AG08396 (cell line): ENCODE measurements at places on chromosomes 13 and 19.

DNA sequence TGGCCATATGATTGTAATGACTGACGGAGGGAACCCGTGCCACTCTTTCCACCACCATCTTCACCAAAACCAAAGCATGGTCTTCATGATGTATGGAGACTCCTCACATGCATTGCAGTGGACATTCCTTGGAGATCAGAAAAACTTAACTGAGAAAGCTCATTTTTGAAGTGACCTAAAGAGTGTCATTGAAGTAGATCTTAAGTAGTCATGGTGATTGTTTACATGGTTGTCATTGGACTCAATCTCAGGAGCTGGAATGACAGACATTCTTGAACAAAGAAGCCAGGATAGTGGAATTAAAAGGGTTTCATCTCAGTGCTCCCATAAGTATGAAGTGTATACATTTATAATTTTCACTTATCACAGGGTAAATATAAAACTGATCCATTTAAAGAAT lies 236.7 kb upstream of the IPO5 start:
- no peak for DNase-seq

GRCh38 chr19:16134510-16134909 lies 9.0 kb upstream of the HSH2D start:
- no peak for DNase-seq

DNA sequence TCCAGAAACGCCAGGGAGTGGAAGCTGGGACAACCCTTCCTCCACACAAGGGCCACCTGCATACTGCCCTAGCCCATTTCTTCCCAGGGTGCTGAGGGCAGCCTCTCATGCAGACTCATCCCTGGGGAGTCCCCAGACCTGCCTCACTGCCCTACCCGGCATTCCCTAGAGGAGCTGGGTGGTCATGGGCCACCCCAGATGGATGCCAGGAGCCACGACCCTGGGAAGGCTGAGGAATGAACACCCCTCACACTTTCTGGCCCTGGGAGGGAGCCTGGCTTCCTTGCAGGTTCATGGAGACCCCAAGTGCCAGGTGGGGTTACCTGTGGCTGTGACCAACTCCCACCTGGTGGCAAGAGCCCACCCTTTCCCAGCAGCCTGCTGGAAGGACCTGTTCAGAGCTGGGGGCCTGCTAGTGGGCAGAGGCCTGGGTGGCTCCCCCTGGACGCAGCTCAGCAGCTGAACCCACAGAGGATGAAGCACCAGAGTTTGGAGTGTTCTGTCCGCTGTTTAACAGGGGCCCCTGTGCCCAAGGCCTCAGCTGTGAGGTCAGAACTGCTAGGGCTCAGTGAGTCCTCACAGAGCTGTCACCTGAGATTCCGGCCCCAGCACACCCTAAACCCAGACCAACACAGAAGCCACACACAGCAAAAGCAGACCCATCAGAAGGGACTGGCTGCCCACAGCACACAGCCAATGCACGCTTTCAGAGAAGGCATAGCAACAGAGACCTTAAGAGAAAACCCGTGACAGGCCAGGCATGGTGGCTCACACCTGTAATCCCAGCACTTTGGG lies 6.6 kb downstream of the ACP4 start:
- no peak for DNase-seq

- DNase-seq, result no peak
Observed at GRCh38 chr13:106348075-106348840, 187.2 kb downstream of the EFNB2 start.

GRCh38 chr19:38676878-38677646 lies 29.6 kb downstream of the ACTN4 start:
- DNase-seq, result no peak

- DNase-seq, result peak; percentile 57
Observed at GRCh38 chr13:24270639-24271141, 38.7 kb upstream of the C1QTNF9 start.

GRCh38 chr19:32098968-32099367 lies 246.4 kb upstream of the ZNF507 start:
- DNase-seq, result no peak

- no peak for DNase-seq
Observed at GRCh38 chr13:104143760-104144416, 1077.7 kb upstream of the SLC10A2 start.

GRCh38 chr19:50266896-50267295 lies 62.3 kb downstream of the KCNC3 start:
- DNase-seq, result no peak

DNA sequence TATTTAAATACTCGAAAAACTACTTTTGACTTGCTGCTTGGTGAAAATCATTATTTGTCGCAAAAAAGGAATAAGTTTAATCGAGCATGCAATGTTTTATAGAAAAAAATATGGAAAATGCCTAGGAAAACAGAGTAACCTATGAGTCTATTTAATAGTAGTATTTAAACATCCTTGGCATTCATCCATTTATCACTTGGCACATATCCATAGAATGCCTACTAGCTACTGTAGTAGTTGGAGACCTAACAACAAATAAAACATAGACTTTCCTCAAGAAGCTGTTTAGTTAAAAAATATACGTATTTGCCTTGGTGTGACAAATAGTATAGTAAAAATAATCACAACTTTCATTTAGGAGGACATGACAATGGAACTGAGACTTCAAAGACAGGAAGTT lies 302.1 kb downstream of the DIAPH3 start:
- no peak for DNase-seq

DNA sequence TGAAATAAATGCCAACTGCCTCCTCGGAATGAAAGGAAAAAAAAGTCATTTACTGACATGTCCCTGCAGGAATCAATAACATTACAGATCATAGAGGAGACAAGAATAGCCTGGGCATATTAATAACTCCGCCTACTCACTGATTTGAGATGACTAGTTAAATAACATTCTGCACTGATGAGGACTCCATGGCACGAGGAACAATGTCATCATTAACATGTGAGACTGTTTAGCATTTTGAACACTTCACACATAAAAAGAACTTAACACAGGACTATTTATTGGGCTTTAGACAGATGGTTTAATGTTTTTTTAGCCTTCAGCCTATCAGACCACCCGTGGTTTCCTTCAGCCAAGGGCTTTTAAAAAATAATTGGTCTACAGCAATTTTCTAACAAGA lies 170.1 kb downstream of the OLFM4 start:
- DNase-seq, result no peak

GRCh38 chr13:28654276-28654675 lies 4.7 kb upstream of the POMP start:
- no peak for DNase-seq

DNA sequence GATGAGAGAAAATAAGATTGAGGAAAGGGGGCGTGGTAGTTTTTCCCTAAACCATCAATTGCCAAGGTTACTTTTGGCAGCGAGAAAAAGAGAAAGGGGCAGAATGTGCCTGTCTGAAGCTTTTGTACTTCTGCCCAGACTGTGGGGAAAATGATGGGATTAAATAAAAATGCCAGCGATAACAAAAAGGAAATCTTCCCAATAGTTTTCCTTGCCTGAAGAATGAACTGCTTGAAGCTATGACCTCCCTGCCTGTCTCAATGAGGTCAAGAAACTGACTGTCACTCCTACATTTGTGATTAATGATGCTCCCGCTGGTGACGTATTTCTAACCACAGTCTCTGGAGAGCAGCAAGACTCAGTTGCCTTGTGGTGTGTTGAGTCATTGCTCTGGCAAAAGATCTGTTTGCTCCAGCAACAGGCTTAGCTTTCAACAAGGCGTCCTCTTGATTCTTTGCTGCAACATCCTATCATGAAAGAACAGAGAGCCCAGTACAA lies 1051.5 kb downstream of the DIAPH3 start:
- DNase-seq, result peak; percentile 78

DNA sequence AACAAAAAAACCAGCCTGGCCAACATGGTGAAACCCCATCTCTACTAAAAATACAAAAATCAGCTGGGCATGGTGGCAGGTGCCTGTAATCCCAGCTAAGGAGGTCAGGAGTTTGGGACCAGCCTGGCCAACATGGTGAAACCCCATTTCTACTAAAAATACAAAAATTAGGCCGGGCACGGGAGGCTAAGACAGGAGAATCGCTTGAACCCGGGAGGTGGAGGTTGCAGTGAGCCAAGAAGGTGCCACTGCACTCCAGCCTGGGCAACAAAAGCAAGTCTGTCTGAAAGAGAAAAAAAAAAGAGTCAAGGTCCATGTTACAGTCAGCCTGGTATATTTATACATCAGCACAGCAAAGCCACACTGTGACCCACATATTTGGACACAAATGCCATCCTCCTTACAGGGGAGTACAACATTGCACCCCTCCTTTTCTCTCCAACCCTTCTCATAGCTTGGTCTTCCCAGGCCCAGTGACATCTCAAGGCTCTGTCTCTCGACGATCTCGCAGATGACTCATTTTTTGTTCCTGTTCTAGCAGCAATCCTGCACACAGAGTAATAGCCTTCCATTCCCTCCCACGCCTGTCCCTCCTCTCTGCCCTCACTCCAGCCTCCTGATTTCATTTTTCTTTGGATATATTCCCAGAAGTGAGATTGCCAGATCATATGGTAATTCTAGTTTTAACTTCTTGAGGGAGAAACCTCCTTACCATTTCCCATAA lies 21.0 kb upstream of the DPP9 start:
- DNase-seq, result peak; percentile 77

- DNase-seq, result no peak
Observed at GRCh38 chr13:33639158-33639557, 178.8 kb upstream of the RFC3 start.

- no peak for DNase-seq
Observed at GRCh38 chr13:42607546-42607945, 33.6 kb downstream of the TNFSF11 start.

DNA sequence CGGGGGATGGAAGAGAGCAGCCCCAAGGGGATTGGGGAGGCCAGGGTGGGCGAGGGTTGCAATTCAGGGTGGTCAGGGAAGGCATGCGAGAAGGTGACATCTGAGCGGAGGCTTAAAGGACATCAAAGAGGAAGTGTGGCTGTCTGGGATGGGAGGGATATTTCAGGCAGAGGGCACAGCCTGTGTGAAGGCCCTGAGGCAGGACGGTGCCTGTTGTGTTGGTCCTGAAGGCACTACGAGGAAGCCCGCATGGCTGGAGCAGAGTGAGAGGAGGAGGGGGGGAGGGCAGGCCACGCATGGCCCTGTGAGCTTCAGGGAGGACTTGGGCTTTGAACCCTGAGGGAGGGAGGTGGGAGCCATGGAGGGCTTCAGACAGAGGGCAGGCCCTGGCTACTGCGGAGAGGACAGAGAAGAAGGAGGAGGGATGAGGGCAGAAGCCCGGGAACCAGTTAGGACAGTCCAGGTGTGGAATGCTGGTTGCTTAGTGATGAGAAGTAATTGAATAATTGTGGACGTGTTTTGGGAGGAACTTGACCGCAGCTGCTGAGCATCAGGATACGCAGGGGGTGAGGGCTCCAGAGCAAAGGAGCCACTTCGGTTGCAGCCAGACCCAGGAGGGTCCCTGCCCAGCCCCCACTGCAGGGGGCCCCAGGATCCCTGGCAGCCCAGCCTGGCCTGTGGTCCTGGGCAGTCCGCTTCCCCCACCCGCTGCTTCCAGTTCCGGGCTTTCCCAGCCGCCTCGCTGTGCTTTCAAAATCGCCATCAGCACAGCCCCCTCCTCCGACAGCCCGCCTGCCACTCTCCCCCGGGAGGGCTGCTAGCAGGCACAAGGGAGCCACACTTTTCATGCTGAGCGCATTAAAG lies 6.2 kb downstream of the TLE6 start:
- DNase-seq, result peak; percentile 58

GRCh38 chr19:51986309-51987291 lies at the start of gene ZNF350:
Gene ZNF350 (minus strand): TSS chr19:51986840. CDS start chr19:51974360, 12,480 bp downstream.
- peak; percentile 85 for DNase-seq

DNA sequence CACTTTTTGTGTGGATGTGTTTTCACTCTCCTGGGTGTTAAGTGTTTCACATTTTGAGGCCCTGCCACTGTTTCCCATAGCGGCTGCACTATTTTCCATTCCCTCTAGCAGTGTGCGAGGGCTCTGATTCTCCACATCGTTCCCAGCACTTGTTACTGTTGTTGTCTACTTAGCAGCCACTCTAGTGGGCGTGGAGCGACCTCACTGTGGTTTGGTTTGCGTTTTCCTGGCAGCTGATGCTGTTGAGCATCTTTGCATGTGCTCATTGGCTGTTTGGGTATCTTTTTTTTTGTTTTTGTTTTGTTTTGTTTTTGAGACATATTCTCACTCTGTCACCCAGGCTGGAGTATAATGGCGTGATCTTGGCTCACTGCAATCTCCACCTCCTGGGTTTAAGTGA lies 14.4 kb downstream of the NAXD start:
- no peak for DNase-seq
